Activated CD8-positive, alpha-beta memory T cell treated with anti-CD3 and anti-CD28 coated beads for 4 hours (primary cell): ENCODE measurements at places on chromosomes 11 and 22.

DNA sequence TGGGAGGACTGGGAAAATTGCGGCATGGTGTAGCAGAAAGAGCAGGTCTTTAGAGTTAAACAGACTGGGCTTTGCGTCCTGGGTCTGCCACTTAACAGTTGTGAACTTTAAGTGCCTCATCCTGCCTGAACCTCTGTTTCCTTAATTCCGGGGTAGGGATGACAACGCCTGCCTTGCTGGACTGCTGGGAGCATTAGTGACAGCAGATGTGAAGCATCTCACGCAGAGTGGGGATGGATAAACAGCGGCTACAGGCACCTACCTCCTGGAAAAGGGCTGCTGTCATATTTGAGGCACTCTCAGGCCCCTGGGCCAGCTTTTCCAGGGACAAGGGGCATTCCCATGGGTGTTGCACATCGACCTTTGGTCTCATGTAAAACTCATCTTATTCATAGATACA is 572.2 kb downstream of the TBC1D22A start:
- DNase-seq: no peak

DNA sequence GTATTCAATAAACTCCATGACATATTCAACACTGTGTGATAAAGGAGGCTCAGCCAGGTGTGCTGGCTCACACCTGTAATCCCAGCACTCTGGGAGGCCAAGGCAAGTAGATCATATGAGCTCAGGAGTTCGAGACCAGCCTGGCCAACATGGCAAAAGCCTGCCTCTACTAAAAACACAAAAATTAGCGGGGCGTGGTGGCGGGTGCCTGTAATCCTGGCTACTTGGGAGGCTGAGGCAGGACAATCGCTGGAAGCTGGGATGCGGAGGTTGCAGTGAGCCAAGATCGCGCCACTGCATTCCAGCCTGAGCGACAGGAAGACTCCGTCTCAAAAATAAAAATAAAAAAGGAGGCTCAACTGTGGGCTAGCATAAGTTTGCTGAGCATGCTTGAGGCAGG is 4.1 kb upstream of the SLC25A18 start:
- no peak for DNase-seq

DNA sequence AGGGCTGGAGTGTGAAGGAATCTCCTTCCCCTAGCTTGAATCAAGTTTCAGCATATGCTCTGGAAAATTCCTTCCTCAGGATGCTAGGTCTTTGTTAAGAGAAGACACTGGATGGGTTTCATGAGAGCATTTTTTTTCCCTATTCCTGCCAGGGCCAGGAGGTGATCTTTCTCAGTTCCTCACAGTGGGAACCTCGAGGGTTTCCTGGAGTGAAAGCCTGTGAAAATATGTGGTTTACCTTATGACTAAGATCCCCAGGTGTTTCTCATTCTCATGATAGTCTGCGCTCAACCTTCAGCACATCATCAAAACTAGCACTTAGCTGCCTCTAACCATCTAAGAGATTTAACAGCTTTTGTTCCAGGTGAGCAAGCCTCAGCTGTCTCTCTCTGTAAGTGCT is 985.3 kb upstream of the FAT3 start:
- no peak for DNase-seq

GRCh38 chr11:77770629-77771028 is 49.9 kb downstream of the RSF1 start:
- no peak for DNase-seq

GRCh38 chr11:3083321-3083720 is 26.1 kb upstream of the CARS1 start:
- no peak for DNase-seq

DNA sequence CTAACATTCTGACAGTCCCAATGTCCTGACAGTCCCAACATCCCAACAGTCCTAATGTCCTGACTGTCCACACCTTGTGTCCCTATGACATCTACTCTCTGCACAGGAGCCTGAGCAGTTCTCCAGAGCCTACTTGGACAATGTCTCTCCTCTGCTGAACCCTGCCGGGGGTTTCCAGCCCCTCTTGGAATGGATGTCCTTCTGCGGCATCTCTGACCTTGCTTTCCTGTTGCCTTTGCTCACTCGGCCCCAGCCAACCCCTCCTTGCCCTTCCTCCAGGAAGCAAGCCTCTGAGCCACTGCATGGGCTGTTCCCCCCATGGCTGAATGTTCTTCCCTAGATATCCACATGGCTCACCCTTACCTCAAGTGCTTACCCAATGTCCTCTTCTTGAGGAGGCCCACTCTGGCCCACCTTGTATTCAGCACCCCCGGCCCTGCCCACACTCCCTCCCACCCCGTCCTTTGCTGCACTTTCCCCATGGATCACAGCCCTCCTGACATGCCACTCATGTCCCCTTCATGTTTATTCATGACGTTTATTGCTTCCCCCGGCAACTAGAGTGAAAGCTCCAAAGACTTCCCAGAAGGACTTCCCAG is 59.5 kb downstream of the DHCR7 start:
- no peak for DNase-seq

DNA sequence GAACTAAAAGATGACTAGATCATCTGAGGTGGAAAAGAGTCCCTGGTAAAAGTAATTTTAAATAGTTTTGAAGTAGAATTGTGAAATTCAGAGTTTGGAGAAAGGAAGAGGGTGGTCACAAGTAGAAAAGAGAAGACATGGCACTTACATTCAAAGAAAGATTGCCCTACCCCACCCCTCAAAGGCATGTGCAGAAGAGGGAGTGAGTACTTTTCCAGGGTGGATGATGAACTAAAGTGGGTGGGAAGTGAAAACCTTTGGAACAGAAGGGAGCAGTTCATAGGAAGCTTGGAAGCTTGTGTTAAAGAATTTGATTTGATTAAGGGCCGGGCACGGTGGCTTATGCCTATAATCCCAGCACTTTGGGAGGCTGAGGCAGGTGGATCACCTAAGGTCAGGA is 23.6 kb downstream of the SREBF2 start:
- DNase-seq: no peak

- no peak for DNase-seq
Observed at GRCh38 chr22:48391171-48391711, 1436.4 kb downstream of the BRD1 start.

DNA sequence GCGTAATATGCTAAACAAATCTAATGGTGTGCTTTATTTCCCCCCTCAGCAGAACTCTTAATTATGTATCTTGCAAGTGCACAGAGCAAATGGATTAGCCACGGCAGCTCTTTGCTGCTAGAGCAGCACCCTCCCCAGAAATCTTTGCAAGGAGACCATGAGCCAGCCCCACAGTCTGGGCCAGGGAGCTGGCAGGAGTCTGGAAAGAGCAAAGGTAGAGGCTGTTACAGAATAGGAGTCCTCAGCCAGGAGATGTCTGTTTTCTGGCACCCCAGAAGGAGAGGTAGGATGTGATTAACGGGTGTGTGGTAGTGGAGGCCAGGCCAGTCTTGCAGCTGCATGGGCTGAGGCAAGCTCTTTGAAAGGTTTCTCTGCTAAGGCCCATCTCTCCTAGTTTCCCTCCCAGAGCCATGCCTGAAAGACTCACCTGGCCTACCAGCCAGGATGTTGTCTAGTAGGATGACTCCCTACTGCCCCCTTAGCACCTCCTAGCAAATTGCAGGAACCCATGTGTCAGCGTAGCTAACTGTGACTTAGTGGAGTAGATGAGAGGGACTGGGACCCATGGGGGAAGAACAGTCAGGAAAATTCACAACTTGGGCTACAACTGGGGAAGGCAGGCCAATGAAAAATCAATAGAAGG is 557.2 kb downstream of the BUD13 start:
- DNase-seq: no peak

DNA sequence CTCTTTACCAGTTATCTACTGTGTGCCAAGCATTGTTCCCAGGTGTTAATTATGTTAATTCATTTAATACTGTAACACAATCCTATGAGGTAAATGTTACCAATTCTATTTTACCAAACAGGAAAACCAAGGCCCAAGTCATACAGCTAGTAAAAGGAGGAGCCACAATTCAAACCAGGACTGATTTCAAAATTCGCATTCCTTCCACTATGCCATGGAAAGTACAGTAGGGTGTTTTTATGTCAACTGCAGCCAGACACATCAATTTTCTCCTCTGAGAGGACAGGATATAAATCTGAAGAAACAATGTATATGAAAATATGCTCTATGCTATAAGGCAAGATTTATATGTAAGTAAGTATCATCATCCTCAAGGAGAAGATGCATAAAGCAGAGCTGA is 104.3 kb downstream of the RPL27A start:
- no peak for DNase-seq

DNA sequence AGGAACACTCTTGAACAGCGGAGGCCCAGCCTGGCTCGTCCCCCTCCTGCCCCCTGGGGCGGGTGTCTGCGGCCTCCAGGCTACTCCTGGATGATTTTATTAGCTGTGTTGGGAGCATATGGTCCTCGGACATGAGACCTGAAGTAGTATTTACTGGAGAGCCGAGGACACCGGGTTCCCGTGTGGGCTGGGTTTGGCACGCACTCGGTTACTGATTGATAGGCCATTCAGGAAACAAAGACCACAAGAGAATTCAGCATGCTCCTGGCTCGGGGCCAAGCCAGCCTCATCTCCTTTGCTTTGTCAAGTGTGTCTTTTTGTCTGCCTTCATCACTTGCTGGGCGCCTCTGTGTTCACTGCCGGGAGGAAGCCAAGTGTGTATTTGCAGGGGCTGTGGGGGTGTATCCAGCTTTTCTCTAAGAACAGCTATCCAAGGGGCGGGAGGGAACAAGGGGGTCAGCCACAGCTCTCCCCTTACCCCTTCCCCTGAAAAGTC is 9.7 kb downstream of the FXYD2 start:
- DNase-seq: peak; percentile 65

- no peak for DNase-seq
Observed at GRCh38 chr11:116353589-116353988, 419.2 kb downstream of the BUD13 start.
